ENCODE measurements at places on chromosomes 11 and 22.

GRCh38 chr22:26320447-26320846 lies 108.6 kb upstream of the ASPHD2 start:
- no peak for DNase-seq

GRCh38 chr22:48491451-48491941 lies 1336.2 kb downstream of the BRD1 start:
- DNase-seq = peak; percentile 26

GRCh38 chr11:125091877-125092664 lies 19.4 kb downstream of the TMEM218 start:
- DNase-seq = no peak

DNA sequence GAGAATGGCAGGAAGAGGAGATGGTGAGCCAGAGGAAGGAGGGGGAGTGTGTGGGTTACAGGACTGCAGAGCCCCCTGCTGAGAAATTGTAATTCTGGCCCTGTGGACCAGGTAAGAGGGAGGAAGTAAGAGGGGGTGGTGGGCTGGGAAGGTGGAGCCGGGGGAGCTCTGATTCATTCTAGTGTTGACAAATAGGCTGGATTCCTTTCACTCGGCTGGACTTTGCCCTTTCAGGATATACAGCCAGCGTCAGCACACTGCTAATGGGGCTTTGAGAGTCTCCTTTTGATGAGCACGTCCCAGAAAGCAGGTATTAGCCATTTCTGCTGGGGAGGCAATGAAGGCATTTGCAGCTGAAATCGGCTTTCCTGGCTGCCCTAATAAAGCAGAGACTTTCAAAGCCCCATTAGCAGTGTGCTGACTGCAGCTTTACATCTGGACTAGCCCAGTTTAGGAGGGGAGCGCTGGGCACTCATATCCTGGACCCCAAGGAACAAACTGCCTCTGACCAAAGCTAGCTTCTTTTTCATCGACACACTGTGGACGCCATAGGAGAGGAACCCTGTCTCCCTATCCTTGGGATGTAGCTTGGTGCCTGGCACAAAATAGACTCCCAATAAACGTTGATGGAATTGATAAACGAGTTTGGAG lies 44.8 kb upstream of the CADM1 start:
- no peak for DNase-seq

DNA sequence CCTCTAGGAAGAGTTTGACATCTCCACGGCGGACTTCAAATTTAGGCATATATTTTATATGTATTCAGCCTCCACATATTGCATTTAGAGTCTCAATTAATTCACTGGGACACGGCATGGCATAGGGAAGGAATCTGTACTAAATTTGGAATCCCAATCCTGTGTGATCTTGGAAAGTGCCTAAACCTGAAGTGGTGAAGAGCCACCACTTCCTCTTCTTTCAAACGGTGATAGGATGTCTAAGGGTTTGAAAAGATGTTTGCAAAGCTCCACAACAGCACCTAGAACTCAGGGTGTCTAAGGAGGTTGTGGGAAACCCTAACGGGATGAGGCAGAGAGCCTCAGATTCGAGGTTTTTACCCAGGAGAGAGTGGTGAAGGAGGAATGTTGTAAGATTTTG lies 1.0 kb upstream of the L3MBTL2 start:
- DNase-seq = no peak

DNA sequence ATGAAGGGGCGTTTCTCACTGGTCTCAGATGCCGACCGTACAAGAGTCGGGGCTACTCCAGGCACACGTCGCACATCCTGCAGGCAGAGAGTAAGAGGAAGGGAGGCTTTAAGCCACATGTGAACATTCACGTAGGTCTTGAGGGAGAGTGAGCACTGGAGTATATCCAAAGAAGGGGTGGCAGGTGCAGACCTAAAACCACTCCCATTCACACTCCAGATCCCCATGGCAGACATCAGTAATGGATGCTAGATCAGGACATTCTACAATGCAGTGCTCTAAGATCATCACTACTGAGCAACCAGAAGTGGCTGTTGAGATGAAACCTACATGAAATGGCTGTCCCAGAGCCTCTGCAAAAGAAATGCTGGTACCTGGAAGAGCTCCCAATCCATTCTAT lies 39.0 kb downstream of the WT1 start:
- DNase-seq = no peak

- peak; percentile 19 for DNase-seq
These were observed 99.1 kb downstream of the GAB2 start for GRCh38 chr11:78318321-78319114.

DNA sequence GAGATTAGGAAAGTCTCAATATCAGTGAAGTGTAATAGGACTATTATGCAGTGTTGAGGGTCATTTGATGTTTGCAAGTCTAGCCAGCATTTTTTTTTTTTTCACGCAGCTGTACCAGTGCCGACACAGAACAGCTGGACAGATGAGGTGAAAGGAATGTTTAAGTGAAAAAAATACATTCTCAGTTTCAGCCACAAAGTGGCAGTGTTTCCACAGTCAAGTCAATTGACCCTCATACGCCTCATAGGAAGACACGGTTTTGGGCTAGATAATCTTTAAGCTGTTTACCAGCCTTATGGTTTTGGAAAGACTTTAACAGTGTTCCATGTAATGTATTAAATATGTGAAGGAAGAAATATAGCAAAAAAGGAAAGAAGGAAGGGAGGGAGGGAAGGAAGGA lies 349.9 kb upstream of the ANO3 start:
- DNase-seq = peak; percentile 76

- DNase-seq = peak; percentile 58
These were observed 58.7 kb upstream of the SLN start for GRCh38 chr11:107770551-107770951.

Data from fibroblast of upper back skin (primary cell).